ENCODE measurements at places on chromosomes 13 and 19.
A peak's percentile ranks its signal among the peaks of the same experiment; 100 is the strongest.

- DNase-seq, result no peak
Observed at GRCh38 chr13:108274718-108275117, 5.2 kb downstream of the TNFSF13B start.

DNA sequence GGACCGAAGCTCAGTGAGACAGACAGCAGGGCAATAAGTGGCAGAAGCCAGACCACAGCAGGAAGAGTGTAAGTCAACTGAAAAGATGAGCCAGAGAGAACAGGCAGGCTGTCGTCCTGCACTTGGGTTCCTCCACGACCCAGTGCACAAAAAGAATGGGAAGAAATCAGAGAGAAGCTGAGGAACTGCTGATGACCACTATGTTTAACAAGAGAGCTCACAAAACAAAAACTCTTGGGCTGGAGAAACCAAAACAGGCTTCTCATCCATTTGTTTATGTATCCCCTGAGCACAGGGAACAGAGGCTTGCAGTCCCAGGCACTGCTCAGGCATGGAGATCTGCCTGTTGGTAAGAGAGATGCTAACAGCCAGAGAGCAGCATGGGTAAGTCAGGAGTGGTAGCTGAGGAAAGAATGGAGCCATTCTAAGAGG is 14.0 kb downstream of the AKAP8L start:
- no peak for DNase-seq

- DNase-seq, result peak; percentile 30
Observed at GRCh38 chr13:28557725-28558520, 63.0 kb upstream of the FLT1 start.

DNA sequence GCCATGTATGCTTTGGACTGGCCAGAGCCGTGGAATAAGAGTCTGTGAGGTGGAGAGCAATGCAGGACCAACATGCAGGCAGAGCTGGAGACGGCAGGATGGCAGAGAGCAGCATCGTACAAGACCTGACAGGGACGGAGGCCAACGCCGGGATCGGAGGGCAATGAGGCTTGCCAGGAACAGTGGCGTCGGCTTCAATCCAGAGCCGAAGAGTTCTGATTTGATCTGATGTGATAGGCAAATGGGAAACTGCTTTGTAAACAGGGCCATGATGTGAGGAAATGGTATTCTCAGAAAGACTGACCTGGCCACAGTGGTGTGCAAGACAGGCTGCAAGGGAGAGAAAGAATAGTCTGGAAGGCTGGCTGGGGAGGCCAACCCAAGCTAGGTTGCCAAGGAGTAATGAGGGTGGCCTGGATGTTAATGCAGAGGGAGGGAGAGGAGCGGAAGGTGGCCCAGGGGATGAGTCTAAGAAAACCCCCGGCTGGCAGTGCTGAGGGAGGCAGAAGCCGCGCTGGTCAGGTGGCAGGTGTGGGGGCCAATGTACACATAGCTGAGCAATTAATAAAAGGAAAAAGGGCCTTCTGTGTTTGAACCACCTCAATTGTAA is 26.7 kb downstream of the RCBTB2 start:
- DNase-seq, result no peak

DNA sequence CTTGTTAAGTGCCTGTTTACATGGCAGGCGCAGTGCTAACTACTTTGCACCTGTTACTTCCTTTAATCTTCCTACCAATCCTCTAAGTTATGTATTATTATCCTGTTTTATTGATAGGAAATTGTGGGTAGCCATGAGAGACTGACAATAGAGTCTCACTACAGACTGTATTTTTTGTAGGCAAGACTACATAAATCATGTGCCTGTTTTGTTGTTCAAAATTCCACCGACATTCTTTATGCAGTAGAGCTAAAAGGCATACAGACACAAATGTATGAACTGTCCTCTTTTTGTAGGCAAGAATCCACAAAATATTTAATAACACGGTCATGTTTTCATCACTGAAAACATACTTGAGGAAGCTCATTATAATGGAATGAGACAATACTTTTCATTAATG is 205.5 kb downstream of the NALCN start:
- DNase-seq, result no peak

DNA sequence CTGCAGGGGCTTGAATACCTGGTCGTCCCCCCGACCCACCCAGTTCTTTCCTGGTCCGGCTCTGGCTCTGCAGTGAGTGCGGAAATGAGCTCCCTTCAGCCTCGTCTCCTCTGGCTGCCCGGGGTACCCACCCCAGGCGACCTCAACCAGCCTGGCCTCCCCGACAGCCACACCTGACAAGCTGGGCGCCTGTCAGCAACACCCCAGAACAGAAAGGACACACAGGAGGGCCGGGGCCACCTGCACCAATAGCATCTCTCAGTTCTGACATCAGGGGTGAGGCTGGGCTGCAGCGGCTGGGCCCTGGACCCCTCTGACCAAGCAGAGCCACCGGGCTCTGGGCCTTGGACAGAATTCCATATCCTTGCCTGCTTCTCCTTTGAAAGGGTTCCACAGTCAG is 19.7 kb downstream of the SUGP1 start:
- DNase-seq, result no peak

DNA sequence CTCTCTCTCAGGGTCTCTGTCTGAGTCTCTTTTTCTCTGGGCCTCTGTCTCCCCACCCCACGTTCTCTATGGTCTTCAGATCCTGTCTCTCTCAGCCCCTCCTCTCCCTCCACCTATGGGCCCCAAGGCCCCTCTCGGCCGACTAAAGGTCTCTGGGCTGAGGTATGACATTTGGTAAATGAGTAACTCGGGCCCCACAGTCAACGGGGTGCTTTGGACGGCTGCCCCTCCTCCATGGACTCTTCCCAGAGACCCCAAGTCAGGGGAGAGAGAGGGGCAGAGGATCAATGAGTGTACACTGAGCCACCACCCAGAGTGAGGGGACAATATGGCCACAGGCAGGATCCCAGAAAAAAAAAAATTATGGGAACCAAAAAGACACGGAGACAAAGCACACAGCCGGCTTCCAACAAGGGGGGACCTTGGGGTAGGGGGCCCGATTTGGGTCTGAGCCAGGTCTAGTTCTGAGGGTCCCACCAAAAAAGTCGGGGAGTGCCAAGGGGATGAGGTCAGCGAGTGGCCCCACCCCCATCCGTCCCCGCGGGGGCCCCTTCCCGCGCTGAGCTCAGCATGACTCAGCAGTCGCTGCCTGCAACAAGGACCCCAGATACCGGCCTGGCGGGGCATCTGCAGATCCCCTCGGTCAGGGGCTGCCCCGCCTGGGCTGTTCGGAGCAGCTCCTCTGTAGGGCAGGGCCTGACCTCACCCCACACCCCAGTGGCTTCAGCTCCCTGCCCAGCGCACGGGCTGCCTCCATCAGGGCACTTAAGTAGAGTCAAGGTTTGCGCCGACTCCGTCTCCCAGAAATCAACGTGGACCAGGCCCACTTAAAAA is 1.5 kb upstream of the FTL start:
- DNase-seq, result no peak

DNA sequence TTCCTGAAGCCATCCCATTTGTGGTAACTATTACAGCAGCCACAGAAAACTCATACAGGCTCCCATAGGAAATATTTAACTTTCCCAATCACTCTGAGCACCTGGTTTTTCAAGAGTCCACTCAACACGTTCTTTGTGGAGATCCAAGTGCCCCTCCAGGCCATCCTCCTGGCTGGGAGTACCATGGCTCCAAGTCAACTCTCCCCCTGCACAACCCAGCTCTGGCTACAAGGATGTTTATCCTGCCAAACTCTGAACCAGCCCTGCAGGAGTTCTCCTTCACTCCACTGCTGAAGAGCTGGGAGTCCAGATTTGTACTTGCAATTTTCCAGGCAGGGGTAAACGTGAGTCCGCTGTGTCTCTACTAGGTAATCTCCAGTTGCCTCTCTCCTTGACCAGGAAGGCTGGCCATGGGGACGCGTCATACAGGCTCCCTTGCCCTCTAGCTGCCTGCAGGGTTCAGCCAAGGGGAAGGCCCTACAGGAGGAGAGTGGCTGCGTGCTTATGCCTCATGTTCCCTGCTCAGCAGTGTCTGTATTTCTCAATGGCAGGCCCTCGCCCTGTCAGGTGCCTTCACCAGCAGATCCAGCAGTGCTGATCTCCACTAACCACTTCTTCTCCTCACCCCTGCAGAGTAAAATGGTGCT is 29.9 kb upstream of the ARGLU1 start:
- no peak for DNase-seq

DNA sequence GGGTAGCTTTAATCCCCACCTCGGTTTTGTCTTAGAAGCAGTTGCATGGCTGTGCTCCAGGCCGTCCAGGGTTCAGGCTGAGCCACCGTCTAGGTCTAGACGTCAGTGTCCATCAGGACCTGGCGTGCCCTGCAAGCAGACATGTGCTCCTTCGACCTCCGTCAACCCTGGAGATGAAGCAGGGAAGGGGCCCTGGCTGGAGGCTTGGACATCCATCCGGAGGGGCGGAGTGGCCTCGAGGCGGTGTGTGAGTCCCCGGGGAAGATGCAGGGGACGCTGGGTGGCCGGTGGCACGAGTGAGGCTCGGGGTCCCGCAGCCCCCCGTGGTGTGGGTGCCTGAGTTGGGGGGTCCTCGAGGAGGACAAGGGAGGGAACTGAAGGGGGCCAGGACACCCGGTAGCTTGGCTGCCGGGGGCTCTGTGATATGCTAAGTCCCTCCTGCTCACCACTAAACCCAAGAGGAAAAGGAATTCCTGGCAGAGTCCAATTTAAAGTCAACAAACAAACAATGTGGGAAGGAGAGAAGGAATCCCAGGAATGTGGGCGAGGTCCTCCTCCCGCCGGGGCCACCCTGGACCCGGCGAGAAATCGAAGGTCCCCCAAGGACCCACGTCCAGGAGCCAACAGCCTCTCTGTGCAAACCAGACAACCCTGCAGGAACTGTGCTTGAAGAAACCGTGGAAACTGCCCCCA is 14.9 kb upstream of the PTBP1 start:
- DNase-seq, result no peak

DNA sequence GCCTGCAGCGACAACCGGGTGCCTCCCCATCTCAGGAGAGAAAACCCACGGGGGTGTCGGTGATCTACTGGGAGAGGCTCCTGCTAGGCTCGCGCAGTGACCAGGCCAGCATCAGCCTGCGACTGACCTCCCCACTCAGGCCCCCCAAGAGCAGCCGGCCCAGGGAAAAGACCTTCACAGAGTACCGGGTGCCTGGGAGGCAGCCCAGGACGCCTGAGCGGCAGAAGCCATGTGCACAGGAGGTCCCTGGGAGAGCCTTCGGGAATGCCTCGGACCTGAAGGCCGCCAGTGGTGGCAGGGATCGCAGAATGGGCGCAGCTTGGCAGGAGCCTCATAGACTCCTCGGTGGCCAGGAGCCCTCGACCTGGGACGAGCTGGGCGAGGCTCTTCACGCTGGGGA is 3.9 kb downstream of the ZNF324B start:
- no peak for DNase-seq

DNA sequence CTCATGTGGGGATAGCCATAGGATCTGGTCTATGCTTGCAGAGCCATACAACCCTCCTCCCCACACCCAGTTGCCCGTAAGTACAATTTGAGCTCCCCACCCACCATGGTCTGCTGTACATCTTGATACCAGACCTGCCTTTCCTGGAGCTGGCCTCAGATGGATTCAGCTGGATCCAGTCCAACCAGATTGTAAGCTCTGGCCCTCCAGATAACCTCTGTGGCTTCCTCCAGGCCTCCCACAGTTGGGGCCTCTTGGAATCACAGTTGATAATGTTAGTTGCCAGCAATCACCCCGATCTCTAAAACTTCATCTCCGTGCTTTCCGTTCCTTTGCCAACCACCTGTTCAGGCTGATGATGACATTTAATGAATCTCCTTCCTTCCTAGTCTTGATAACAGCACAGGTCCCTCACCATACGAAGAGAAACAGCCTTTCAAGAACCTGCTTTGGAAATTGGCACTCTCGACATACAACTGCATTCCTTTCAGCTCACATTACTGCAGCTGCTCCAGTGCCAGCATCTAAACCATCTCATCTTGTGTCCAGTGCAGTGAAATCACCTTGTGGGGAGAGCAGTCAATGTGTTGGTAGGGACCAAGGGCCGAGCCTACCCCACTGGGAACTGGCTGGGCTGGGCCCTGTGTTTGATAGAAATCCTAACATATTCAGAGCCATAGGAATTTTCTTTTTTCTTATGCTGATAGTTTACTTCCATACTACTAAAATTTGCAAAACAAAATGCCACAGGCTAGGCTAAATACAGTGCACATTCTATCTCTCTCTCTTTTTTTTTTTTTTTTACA is 15.1 kb upstream of the FOXO1 start:
- DNase-seq, result no peak

- no peak for DNase-seq
Observed at GRCh38 chr13:78650717-78651083, 8.3 kb downstream of the OBI1 start.
